Testis (tissue), 5 donors: ENCODE measurements at places on chromosomes 5 and 9.

GRCh38 chr9:8599937-8600336 is 800.4 kb upstream of the DMAC1 start:
- no peaks in the 10 kb centered on the region for H3K36me3 ChIP-seq
- H3K27me3 ChIP-seq, result no peaks in the 10 kb centered on the region
- DNase-seq, result no peak
- H3K4me1 ChIP-seq, result no peaks in the 10 kb centered on the region

DNA sequence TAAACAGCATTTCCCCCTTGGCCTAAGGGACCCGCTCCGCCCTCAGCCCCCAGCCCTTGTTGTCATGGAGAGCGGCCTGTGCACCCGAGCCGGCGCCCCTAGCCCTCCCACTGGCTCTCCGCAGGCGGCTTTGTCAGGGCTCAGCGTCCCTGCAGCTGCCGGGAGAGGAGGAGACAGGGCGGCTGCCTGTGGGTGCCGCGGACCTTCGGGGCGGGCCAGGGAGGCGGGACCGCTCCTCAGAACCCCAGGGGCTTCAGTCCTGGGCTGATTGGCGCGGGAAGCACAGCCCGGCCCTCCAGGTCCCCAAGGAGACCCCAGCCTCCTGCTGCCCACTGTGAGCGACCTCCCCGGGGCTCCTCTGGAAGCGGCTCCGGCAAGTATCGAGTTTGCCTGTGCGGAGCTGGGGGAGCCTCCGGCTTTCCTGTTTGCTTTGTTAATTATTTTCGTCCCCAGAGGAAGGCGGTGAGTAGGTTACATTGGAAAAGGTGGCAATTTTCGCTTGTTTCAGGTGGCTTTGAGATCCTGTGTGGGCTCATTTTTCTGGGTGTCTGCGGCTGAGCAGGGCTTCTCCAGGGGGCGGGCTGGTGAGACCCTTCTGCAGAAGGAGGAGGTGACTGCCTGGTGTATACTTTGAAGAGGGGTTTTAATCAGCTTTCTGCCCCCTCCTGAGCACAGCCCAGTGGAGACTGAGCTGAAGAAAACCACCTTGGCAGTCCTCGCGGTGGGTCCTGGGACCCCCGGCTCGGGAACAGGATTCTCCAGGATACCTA is at the start of gene FGD3:
Gene FGD3, plus strand, starts transcription at position 256 of the 770 bp plus-strand sequence. CDS start 28,734 bp downstream, outside the sequence.
- H3K27me3 ChIP-seq, result no peaks in the 10 kb centered on the region
- H3K4me1 ChIP-seq, result peaks cover 3% of the 10 kb centered on the region
- DNase-seq, result no peak
- no peaks in the 10 kb centered on the region for H3K36me3 ChIP-seq
- no peak within 1 kb of the TSS for H3K27ac ChIP-seq
- peak within 1 kb of the TSS; percentile 43 for H3K4me3 ChIP-seq

GRCh38 chr9:13351778-13352386 is 72.4 kb upstream of the MPDZ start:
- H3K27ac ChIP-seq, result no peak overlapping the region
- H3K4me1 ChIP-seq, result no peaks in the 10 kb centered on the region
- H3K27me3 ChIP-seq, result no peaks in the 10 kb centered on the region

DNA sequence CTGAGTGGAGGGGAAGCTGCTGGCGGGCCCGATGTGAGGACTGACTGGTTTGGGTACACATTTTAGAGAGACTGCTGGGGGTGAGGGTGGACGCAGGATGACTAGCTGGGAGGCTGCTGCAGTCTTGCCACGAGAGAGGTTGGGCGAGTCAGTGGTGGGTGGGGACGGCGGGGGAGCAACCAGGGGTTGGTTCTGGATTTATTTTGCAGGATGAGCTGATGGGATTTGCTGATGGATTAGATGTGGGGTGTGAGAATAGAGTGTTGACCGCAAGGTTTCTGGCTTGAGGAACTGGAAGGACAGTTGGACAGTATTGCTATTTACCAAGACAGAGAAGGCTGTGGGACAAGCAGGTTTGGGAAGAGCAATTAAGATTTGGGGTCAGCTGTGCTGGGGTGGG is 5.8 kb upstream of the NDST1 start:
- H3K4me3 ChIP-seq, result no peak overlapping the region
- H3K27ac ChIP-seq, result peak overlapping the region; percentile 42
- peaks cover 99% of the 10 kb centered on the region for H3K4me1 ChIP-seq
- no peaks in the 10 kb centered on the region for H3K36me3 ChIP-seq
- no peaks in the 10 kb centered on the region for H3K27me3 ChIP-seq

- no peak for DNase-seq
- no peak overlapping the region for H3K4me3 ChIP-seq
- no peaks in the 10 kb centered on the region for H3K36me3 ChIP-seq
- H3K4me1 ChIP-seq, result no peaks in the 10 kb centered on the region
- H3K27ac ChIP-seq, result no peak overlapping the region
Observed at GRCh38 chr5:134769206-134769605, 10.6 kb downstream of the DDX46 start.

DNA sequence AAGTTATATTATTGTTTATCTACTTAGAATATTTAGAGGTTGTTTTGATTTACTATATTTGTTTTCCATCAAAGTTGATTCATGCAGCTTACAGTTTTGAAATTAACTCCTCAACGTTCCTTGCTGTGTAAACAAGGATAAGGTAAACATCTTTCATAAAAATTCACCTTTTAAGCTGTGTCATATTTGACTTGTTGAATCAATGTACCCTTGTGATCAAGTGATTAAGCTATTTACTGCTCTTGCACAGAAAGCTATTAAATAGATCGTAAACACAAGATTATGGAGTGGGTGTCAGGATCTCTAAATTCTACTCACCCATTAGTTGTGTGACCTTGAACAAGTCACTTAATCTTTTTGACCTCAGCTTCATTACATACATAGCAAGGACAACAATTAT is 2054.0 kb upstream of the NUDT12 start:
- no peaks in the 10 kb centered on the region for H3K27me3 ChIP-seq
- H3K27ac ChIP-seq, result no peak overlapping the region
- no peak for DNase-seq
- H3K4me3 ChIP-seq, result no peak overlapping the region

GRCh38 chr5:112907166-112907631 is 14.8 kb downstream of the REEP5 start:
- no peaks in the 10 kb centered on the region for H3K4me1 ChIP-seq
- H3K27me3 ChIP-seq, result no peaks in the 10 kb centered on the region
- H3K27ac ChIP-seq, result no peak overlapping the region

GRCh38 chr5:127170918-127171600 is 97.8 kb upstream of the C5orf63 start:
- H3K4me3 ChIP-seq, result no peak overlapping the region
- no peak for DNase-seq
- no peaks in the 10 kb centered on the region for H3K27me3 ChIP-seq

GRCh38 chr5:106875591-106876297 is 795.0 kb downstream of the EFNA5 start:
- DNase-seq, result peak; percentile 76
- H3K4me3 ChIP-seq, result no peak overlapping the region
- no peak overlapping the region for H3K27ac ChIP-seq
- no peaks in the 10 kb centered on the region for H3K36me3 ChIP-seq
- H3K27me3 ChIP-seq, result no peaks in the 10 kb centered on the region

GRCh38 chr5:122377026-122377425 is 65.0 kb downstream of the SNCAIP start:
- H3K4me3 ChIP-seq, result no peak overlapping the region
- no peaks in the 10 kb centered on the region for H3K36me3 ChIP-seq
- no peak for DNase-seq
- H3K27me3 ChIP-seq, result no peaks in the 10 kb centered on the region
- no peaks in the 10 kb centered on the region for H3K4me1 ChIP-seq
- H3K27ac ChIP-seq, result no peak overlapping the region

DNA sequence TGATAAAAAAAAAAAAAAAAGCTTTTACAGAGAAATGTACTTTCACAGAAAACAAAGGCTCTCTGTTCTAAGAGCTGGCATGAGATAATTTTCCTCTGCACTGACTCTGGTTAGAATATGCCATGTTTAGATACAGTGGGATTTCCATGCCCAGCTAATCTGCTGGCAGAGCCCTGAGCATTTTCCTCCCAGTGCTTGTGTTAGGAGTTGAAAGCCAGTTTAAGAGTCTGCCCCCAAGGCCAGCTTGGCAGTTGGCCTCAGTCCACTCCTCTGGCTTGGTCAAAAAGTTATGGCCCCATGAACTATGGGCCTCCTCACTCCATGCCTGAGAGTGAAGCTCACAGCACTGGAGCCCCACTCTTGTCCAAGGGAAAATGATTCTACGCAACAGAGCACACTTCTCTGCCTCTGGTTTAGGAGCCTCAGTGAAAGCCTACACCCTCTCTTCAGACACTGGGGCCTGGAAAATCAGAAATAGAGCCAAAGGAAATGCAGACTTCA is 21.9 kb downstream of the MOCS2 start:
- DNase-seq, result peak; percentile 40
- H3K36me3 ChIP-seq, result no peaks in the 10 kb centered on the region
- no peak overlapping the region for H3K4me3 ChIP-seq

- no peak for DNase-seq
- H3K36me3 ChIP-seq, result no peaks in the 10 kb centered on the region
- H3K4me3 ChIP-seq, result no peak overlapping the region
- H3K27ac ChIP-seq, result no peak overlapping the region
- H3K27me3 ChIP-seq, result no peaks in the 10 kb centered on the region
Observed at GRCh38 chr5:72223371-72223770, 96.7 kb downstream of the MRPS27 start.

- DNase-seq, result no peak
- H3K4me3 ChIP-seq, result no peak overlapping the region
- H3K4me1 ChIP-seq, result no peaks in the 10 kb centered on the region
- no peak overlapping the region for H3K27ac ChIP-seq
Observed at GRCh38 chr5:29001666-29002065, 1963.3 kb upstream of the CDH9 start.

GRCh38 chr5:79263290-79263689 is 27.4 kb downstream of the JMY start:
- no peaks in the 10 kb centered on the region for H3K27me3 ChIP-seq
- H3K36me3 ChIP-seq, result no peaks in the 10 kb centered on the region
- no peak for DNase-seq
- H3K4me3 ChIP-seq, result no peak overlapping the region
- no peaks in the 10 kb centered on the region for H3K4me1 ChIP-seq

DNA sequence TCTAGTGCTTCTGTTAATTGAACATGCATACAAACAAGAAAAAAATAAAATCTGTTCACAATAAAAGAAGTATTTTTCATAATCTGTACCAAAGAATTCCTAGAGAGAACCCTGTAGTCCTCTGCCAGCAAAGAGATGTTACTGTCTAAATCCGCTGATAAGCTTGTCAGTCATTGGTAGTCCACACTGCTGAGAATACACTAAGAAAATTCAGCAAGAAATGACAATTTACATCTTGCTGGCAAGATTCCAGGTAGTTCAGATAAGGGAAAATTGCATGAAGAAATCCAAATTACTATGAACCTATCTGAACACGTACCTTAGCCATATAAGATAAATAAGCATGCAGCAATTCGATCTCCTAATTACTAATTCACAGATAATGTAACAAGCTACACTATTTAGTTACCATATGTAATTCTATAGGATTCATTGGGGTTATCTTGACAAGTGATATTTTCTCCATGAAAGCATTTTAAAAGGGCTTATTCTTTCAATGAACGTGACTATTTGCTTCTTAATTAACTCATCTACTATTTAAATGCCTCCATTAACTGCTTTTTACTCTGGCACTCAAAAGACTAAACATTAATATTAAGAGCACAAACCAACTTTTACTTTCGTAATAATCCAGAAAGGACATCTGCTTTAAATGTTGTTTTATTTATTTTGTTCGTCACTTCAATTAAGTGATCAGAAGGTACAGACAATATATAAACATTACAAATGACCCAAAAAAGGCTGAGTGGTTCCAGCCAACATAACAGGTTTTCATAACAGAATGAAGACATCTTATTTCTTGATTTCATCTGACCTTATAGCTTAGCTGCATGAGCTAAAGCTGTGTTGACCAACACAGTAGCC is 9.7 kb downstream of the MPDZ start:
- no peaks in the 10 kb centered on the region for H3K36me3 ChIP-seq
- no peaks in the 10 kb centered on the region for H3K27me3 ChIP-seq
- H3K4me3 ChIP-seq, result no peak overlapping the region

GRCh38 chr9:136705564-136705963 is 6.8 kb upstream of the DIPK1B start:
- no peaks in the 10 kb centered on the region for H3K36me3 ChIP-seq
- H3K4me1 ChIP-seq, result no peaks in the 10 kb centered on the region
- DNase-seq, result no peak
- H3K27me3 ChIP-seq, result no peaks in the 10 kb centered on the region

DNA sequence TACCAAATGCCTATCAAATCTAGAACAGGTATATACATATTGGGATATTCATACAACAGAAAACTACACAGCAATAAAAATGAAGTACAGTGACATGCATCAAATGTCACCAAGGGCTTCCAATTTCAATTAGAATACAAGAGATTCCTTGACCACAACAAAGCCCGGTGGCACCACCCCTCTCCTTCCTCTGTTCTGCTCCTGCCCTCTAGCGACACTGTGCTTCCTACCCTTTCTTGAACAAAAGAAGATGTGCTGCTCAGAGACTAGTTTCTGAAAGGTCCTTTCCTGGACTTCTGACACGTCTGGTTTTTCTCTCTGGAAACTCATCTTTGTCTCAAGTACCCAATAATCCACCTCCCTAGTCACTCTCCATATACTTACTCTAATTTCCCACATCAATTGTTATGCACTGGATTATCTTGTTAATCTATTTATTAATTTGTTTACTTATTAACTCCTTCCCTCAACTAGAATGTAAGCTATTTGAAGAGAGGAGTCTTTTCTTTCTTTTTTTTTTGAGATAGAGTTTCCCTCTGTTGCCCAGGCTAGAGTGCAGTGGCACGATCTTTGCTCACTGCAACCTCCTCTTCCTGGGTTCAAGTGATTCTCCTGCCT is 70.4 kb upstream of the CTSV start:
- H3K27ac ChIP-seq, result no peak overlapping the region
- no peaks in the 10 kb centered on the region for H3K27me3 ChIP-seq
- no peaks in the 10 kb centered on the region for H3K36me3 ChIP-seq
- DNase-seq, result peak; percentile 87

GRCh38 chr5:112205846-112206245 is 213.2 kb downstream of the EPB41L4A start:
- DNase-seq, result no peak
- H3K27ac ChIP-seq, result no peak overlapping the region
- H3K27me3 ChIP-seq, result no peaks in the 10 kb centered on the region

GRCh38 chr9:109560470-109561132 is 62.5 kb upstream of the PTPN3 start:
- H3K36me3 ChIP-seq, result no peaks in the 10 kb centered on the region
- no peaks in the 10 kb centered on the region for H3K27me3 ChIP-seq
- no peak overlapping the region for H3K27ac ChIP-seq
- no peak overlapping the region for H3K4me3 ChIP-seq
- no peak for DNase-seq

GRCh38 chr9:132980157-132980556 is 1.7 kb downstream of the GFI1B start:
- no peak for DNase-seq
- no peaks in the 10 kb centered on the region for H3K36me3 ChIP-seq
- no peak overlapping the region for H3K27ac ChIP-seq
- H3K4me3 ChIP-seq, result no peak overlapping the region
- no peaks in the 10 kb centered on the region for H3K4me1 ChIP-seq
